ENCODE measurements at places on chromosomes 5 and 9.

GRCh38 chr9:87116492-87116891 is 169.2 kb upstream of the GAS1 start:
- no peak for DNase-seq

- DNase-seq = no peak
Observed at GRCh38 chr5:14574891-14575508, 6.6 kb upstream of the OTULINL start.

- no peak for DNase-seq
Observed at GRCh38 chr9:127589955-127590370, 22.1 kb upstream of the STXBP1 start.

GRCh38 chr5:102036927-102037326 is 259.2 kb downstream of the SLCO4C1 start:
- DNase-seq = no peak
